Stimulated activated CD4-positive, alpha-beta T cell treated with anti-CD3 and anti-CD28 coated beads, Interleukin-4, amount 100 ng/mL, for 24 hours (primary cell): ENCODE measurements at places on chromosomes 16 and 17.

DNA sequence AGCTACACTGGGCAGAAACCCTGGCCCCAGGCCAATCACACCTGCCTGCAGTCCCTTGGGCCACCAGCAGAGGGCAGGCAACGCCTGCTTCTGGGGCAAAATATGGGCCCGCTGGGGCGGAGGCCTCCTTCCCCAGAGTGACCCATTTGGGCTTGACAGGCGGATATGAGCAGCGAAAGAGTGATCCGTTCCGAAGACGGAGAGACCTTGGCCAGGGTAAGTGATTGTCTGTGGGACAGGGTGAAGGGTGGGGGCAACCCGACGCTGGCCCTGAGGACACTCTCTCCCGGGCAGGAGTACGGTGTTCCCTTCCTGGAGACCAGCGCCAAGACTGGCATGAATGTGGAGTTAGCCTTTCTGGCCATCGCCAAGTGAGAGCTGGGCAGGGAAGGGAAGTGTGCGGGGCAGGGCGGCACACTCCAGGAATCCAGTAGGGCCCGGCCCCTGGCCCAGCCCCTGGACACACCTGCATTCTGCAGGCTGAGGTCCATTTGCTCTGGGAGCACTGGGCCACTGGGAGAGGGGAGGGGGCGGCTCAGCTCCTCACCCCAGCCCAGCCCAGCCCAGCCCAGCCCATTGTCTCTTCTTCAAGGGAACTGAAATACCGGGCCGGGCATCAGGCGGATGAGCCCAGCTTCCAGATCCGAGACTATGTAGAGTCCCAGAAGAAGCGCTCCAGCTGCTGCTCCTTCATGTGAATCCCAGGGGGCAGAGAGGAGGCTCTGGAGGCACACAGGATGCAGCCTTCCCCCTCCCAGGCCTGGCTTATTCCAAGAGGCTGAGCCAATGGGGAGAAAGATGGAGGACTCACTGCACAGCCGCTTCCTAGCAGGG, 3.5 kb upstream of the NHERF1 start:
- peak; percentile 89 for DNase-seq

- no peak for DNase-seq
Observed at GRCh38 chr17:20173091-20173490, 163.9 kb downstream of the SPECC1 start.

DNA sequence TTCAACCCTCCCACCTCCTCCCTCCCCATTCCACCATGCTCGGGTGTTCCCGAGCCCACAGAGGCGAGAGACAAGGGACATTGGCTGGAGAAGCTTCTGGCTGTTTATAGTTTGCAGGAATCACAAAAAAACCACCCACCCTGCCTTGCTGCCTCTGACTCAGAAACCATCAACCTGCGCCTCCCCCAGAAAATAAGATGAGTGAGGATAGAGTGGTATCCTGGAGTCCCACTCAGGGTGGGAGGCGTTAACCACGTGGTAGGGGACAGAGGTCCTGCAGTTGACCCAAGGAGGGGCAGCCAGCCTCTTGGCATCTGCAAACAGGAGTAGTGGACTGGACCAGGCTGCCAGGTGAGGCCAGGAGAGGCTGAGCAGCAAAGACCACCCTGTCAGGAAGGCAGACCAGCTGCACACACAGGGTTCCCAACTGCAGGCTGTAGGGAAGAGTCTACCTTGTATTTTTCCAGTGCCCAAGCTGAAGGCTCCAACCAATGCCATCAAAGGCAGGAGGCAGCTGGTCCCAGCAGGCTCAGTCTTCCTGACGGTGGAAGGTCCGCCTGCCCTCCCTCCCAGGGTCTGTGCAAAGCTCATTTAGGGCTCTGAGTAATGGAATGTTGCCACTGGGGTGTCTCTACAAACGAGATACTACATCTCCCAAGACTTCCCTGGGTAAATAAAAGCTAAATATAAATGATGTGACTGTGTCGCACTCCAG, 201.5 kb upstream of the TNRC6C start:
- DNase-seq = no peak

GRCh38 chr16:77499373-77500285, 64.8 kb upstream of the ADAMTS18 start:
- no peak for DNase-seq

GRCh38 chr16:54341892-54342776, 55.5 kb upstream of the IRX3 start:
- no peak for DNase-seq

DNA sequence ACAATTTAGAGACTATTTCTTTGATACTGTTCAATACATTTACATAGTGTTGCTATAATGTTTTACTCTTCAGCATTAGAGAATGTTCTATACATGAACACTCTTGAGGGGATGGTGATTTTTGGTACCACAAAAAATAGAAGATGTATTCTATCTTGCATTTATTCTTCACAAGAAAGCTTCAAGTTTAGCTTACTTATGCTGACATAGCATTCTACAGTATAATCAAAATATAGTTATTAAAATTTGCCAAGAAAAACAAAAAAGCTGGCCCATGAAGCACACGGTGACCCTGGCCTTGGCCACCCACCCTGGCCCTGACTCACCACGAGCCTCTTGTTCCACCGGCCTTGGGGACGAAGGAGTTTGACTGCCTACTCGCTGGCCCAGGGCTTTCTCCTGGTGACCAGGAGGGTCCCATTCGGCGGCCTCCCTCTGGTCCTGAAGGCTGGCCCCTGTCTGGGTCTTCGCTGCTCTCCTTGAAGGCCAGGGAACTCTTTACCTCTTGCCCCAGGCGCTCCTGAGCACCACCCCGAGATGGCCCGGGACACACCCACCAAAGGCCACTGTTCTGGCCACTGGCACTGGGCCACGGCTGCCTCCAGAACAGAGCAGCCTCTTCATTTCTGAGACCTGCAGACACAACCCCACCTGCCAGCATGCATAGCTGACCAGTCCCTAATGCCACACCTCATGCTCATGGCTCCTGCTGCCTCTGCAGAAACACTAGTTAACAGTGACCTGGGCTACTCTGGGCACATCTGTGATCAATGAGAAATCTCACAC, 22.5 kb upstream of the ICAM2 start:
- DNase-seq = no peak

DNA sequence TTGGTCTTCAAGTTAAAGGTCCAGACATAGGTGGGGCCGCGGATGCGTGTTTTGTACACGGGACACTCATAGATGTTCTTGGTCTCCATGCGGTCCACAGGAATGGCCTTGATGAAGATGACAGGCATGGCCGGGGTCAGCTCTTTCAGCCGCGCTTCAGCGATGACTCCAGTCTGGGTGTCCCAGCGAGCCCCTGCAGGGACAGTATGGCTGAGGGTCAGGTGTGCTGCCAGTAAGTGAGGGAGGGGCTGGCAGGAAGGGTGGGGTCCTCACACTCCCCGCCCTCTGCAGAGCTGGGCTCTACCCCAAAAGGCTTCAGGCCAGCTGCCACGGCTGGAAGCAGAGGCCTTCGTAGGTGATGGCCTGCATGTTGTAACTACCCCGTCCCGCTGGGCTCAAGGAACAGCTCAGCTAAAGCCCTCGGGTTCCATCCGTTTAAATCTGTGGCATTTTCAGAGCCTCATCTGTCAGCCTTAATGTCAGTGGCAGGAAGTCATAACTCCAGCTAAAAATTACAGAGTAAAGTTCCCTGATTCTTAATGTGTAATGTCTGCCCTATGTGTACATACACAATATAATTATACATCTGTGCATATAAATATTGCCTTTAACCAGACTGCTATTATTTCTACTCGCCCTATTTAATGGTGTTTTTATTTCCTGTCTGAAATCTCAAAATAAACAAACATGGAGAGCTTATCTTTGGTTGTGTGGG, 45.7 kb downstream of the PGS1 start:
- DNase-seq = no peak

DNA sequence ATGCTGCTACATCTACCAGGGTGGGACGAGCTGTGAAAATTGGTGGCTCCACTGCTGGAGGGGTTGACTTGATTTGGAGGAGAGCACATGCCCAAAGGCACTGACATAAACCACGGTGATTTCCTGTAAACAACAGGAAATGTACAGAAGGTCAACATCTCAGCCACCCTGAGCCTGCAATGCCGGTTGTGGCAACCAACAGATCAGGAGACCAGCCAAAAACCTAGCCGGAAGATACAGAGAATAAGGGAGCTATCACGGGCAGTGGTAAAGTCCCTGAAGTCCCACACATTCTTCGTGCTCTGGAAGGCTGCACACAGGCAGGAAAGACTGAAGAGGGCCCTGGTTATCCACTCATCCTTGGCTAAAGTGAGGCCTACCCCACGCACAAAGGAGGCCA, 56.2 kb downstream of the ADCY9 start:
- no peak for DNase-seq

DNA sequence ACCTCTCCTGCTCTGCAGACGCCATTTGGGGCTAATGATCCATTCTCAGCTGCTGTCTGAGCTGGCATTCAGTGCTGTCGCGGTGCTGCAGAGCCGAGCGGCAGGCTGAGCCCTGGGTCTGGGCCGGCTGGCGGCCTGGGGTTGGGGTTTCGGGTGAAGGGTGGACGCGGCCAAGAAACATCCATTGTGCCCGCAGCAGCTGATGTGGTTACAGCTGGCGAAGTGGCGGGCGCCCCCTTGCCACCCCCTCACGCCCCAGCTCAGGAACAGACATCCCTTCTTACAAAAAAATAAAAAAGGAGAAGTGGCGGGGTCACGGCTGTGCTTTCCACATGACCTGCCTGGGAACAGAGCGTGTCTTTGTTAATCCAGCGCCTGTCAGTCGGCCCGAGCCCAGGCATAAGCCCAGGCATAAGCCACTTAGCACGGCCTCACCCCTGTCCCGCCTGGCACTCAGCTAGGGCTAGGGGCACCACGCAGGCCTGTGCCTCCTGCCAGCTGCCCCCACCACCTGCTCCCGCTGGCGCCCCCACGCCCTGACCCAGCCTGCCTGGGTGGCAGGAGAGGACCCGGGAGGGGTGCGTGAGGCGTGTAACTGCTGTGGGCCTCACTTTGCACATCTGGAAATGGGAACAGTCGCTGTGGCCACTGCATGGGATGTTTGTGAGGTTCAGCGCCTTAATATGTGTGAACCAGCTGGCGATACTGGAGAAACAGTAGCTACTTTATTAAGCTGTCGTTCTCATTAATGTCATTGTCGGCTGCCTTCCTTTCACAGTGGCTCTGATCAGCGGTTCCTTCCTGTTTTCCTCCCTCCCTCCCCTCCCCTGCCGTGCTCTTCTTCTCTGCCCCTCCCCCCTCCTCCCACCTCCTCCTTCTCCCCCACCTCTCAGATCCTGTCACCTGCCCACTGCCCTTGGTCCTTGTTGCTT, 197.7 kb upstream of the CIBAR2 start:
- DNase-seq = no peak

DNA sequence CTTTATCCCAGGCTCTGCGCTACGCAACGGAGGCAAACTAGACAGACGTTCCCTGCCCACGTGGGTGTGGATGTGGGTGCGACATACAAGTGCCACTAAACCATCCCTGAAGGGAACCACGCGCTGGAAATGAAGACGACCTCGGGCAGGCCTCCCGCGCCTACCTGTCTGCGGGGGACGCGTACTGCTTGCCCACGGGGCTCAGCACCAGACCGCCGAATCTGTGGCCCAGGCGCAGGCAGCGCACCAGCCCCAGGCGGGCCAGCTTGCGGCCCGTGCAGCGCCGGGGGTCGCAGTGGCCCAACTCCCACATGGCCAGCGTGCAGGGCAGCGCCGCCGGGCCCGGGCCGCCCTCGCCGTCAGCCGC, 480 bp downstream of the TSR3 start:
- DNase-seq = no peak
